Activated T-helper 2 cell treated with anti-CD3 and anti-CD28 coated beads, Interferon-gamma antibody, Interleukin-2, Interleukin-4, amounts not matched to agents 10 μg/mL and 5 μg/mL and 100 μg/mL, durations not matched to agents 14 hours and 24 hours and 36 hours (primary cell): ENCODE measurements at places on chromosomes 4 and X.

- DNase-seq: no peak
Measured at GRCh38 chr4:119906277-119906676, 160.4 kb downstream of the MAD2L1 start.

- DNase-seq: no peak
Measured at GRCh38 chr4:88722276-88722780, 24.7 kb upstream of the NAP1L5 start.

- no peak for DNase-seq
Measured at GRCh38 chr4:84796394-84796793, 170.1 kb downstream of the WDFY3 start.

- no peak for DNase-seq
Measured at GRCh38 chrX:136822337-136823095, 41.8 kb upstream of the ARHGEF6 start.

GRCh38 chrX:14022019-14022418 lies 7.7 kb downstream of the GEMIN8 start:
- DNase-seq: no peak

DNA sequence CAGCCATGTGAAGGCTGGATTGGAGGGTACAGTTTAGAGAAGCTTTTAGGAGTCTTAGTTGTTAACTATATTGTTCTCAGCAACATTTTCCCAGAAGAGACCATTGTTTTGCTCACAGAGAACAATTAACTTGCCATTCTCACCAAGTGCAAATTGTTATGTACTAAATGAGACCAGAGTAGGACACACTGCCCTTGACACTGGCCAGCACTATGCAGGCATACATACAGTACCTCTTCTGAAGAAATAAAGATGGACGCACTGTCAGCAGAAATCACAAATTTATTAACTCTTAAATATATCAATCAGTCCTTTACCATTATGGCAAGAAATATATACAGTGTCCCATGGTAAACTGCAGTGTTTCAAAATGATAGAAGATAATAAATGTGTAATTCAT lies 309.4 kb downstream of the CAMK2D start:
- no peak for DNase-seq

DNA sequence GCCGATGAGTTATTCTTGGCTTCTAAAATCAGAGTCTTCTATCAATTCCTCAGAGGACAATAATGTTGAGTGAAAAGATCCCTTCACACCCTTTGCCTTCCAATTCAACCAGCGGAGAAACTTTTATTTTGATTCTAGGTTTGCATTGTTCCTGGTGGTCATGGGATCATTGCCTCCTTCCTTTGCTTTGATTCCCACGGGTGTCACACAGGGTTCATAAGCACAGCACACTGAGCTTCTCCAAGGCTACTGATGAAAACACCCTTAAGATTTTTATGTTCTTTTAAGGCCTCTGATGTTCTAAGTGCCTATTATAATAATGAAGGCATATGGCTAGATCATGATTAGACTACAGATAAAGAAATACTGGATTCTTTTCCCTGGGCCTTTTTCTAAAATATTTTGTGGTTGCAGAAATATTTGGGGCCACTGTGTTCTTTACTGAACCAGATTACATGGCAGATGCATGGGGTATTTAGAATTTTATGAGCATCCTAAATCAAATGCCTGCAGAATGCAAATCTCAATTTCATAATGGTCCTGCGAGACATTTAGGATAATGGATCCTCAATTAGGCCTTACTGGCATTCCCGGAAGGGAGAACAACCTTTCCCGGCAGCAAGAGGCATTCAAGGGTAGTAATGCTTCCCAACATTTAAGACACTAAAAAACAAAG lies 43.9 kb upstream of the FGFBP2 start:
- no peak for DNase-seq
